ENCODE measurements at places on chromosomes 12 and 14.

DNA sequence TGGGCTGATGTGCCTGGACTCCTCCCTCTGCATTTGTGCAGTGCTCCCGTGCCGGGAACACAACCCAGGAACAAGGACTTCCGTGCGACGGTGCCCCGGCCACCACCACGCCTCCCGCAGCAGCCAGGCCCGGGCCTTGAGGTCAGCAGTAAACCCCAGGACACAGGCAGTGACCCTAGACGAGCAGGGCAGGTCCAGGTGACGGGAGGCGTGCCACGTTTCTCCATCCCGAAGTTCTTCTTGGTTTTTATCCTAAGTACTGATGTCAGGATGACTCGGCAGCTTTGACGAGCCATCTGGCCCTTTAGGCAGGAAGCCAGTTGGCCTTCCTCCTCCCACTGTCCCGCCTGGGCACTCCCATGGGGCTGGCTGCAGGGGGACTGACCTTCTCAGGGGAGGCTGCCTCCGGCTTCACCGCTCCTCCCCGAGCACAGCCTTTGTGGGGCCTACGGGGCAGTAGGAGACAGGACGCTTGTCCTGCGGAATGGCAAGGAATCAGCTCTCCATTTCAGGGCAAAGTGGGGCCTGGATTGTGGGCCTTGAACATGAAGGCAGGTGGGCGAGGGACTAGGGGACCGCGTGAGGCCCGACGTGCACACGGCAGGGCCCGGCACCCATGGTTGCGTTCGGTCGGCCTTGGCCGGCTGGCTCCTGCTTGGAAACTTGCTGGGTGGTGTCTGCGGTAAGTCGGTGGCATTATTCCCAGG is 94.1 kb downstream of the FBXL14 start:
- DNase-seq: no peak

DNA sequence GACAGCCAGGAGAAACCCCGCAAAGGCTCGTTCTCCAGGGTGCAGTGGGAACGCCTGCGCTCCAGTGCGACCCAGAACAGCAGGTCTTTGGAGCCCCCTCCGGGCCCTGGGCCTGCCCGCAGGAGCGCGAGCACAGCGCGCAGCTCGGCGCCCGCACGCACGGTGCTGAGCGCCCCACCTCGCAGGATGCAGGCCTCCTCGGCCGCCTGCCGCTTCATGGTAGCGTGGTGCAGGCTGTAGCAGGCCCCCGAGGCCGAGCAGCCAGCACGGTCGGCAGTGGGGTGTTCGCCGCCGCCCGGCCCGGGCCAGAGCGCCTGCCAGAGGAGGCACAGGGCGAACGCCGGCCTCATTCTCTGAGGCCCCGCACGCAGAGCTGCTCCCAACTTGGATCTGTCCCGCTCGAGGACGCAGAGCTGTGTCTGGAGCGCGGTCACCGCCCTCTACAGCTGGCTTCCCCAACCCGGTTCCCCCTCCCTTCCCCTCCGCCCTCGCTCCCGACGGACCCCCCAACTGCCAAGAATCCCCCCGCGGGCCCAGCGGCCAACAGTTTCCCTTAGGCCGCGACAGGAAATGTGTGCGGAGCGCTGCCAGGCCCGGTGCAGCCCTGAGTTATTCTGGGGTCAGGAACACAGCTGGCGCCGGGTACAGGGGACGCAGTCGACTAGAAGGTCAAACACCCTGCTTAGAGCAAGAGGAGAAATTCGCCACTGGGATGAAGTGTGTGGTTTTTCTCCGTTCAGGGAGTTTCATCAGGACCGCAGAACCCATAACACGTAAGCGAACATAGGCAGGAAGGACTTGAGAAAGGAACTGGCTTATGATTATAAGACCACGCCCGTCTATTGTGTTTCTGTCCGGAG is at the start of gene CLEC14A:
Gene CLEC14A, minus strand, starts transcription at position 421 of the 860 bp plus-strand sequence. Its CDS starts 71 bp downstream, at position 350.
- no peak for DNase-seq

- DNase-seq: no peak
Observed at GRCh38 chr12:51549637-51550036, 41.4 kb upstream of the SCN8A start.

DNA sequence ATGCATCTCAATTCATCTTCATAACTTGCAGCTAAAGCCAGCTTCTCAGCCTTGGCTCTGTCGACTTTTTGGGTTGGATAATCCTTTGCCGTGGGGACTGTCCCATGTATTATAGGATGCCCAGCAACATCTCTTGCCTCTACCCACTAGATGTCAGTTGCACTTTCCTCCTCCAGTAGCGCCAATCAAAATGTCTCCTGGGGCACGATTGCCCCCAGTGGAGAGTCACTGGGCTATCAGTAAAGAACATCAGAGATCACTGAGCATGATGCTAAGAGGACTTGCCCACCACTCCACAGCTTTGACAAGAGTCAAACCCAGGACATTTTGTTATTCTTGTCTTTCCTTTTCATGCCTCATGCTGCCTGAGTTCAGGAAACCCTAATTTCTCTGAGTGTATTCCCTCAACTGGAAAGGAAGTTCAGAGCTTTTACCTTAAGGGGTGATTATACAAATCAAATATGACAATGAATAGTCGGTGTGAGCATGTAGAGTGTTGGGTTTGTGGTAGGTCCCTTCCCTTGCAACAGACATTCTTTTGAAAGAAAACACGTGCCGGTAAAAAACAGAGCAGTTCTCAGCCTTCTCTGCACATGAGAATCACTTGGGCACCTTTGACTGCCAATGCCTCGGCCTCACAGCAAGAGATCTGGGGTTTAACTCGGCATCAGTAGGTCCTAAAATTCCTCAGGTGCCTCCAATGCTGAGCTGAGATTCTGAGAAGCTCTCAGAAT is 980.6 kb downstream of the VRK1 start:
- no peak for DNase-seq

Measured in effector CD8-positive, alpha-beta T cell (primary cell).